ENCODE measurements at places on chromosomes 6 and 20. TPM values are rescaled to one million over a fixed set of nuclear protein-coding genes. Genes with fewer than 3 reads are reported as not detected.

Gene FGD2
- total RNA-seq, result not detected

Gene C4B
- total RNA-seq, result 1.2 TPM

Gene PPP1R14C
- total RNA-seq, result 26.3 TPM

Gene TSPO2
- not detected for total RNA-seq

Gene PHACTR3
- 0.06 TPM for total RNA-seq

Gene SLC26A8
- total RNA-seq, result 1.4 TPM

Gene E2F1
- total RNA-seq, result 17.1 TPM

Gene TNFRSF6B
- 509 TPM for total RNA-seq

Gene MATN4
- total RNA-seq, result not detected

Gene PNLDC1
- total RNA-seq, result not detected

Gene CST2
- not detected for total RNA-seq

Gene DUSP15
- total RNA-seq, result not detected

Gene EGFL8
- total RNA-seq, result 3.1 TPM

Gene RAB32
- total RNA-seq, result 152 TPM

Gene RAET1E
- total RNA-seq, result not detected

Data from epithelial cell of proximal tubule (primary cell).